ENCODE measurements at places on chromosomes 4 and X. TPM values are rescaled to one million over a fixed set of nuclear protein-coding genes. Genes with fewer than 3 reads are reported as not detected.

P2RY4 gene
- total RNA-seq: 5.2 TPM

DNA sequence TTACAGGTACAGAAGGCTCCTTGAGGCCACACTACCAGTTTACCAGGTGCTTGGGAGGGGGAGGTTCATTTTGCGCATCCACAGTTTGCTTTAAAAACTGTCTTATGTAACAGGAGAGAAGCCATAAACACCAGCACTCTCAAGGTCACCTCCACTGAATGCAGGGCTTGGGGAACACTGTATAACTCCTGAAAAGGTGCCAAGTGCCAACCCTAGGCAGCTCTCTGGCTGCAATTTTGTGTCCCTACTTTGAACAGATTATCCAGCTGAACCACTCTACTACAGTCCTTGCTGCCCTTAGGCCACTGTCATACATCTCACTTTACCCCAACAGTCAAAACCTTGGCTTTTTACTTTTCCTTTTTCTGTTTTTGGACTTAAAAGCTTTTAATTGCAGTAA is 507.9 kb downstream of the SMARCA1 start:
- no peaks in the 10 kb centered on the region for H3K36me3 ChIP-seq
- H3K27me3 ChIP-seq: no peaks in the 10 kb centered on the region
- no peak overlapping the region for H3K27ac ChIP-seq

HSPA4L gene
- 19.6 TPM for total RNA-seq

SYTL4 gene
- total RNA-seq: 6.4 TPM

TLR7 gene
- not detected for total RNA-seq

RNF128 gene
- 19.6 TPM for total RNA-seq

Measured in suprapubic skin (tissue), 4 donors.